ENCODE measurements at places on chromosomes 13 and 19. TPM values are rescaled to one million over a fixed set of nuclear protein-coding genes. Genes with fewer than 3 reads are reported as not detected.

DNA sequence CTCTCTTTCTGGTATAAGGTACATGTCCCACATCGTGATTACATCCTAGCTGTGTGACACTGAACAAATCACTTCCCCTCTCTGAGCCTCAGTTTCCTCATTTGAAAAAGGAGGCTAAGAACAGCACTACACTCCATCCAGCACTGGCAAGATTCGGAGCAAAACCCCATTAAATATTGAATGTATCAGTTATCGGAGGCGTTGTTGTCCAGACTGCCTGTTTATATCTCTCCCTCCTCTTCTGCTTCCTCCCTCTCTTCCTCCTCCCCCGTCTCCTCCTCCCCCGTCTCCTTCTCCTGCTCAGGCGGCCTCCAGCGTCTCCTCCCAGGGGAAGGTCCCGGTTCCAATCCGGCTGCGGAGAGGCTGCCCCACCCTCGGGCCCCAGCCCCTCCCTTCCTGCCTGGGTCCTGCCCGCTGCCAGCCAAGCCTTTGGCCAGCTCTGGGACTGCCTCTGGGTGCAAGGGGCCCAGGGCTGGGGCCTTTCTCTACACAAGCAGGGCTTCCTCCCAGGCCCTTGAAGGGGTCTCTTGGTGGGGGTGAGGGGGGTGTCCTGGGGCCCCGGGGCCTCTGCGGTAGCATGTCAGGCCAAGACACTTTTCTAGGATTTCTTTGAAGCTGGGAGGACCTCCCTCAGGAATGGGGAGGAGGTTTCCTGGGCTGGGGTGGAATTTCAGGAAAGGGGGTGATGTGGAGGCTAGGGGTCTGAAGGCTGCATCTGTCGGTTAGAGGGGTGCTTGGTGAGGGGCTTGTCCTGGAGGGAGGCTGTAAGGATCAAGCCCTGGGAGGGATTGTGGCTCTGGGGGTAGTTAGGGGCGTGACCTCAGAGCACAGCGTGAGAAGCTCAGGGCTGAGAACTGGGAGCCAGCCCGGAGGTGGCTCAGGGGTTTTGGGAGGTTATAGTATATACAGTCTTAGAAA lies 1.9 kb downstream of the RRAS start:
- H3K4me1 ChIP-seq: peaks cover 50% of the 10 kb centered on the region
- no peaks in the 10 kb centered on the region for H3K36me3 ChIP-seq
- H3K27me3 ChIP-seq: no peaks in the 10 kb centered on the region
- DNase-seq: no peak

DNA sequence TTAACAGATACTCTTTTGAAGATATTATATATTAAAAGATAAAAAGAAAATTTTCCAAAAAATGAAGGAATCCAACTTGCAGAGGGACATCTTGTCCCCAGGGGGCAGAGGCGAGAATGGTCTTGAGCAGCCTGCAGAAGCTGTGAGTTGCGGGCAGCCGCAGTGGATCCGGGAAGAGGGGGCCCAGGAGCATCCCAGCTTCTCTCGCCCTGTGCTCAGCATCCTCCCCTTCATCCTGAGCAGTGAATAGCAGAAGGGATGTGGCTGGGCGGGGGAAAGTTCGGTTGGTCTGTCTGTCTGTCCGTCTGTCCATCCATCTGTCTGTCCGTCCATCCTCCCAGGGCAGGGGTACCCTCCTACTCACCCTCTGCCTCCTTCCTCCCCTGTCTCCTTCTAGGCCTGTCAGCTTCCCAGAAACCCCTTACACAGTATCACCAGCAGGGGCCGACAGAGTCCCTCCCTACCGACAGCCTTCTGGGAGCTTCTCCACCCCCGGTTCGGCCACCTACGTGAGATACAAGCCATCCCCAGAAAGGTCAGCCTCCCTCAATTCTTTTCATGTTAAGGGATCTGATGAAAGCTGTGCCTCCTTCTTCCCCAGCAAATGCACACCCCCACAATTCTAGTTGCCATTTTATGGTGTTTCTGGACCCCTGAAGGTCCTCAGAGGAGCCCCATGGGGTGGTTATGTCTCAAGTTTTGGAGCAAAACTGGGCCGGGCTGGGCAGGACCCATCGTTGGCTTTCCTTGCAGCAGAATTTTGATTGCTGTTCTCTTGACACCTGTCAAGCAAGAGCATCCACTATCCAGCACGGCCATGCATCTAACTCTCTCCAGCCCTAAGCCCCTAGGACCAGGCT lies 81.6 kb downstream of the DPF1 start:
- no peak for DNase-seq
- no peak overlapping the region for H3K27ac ChIP-seq
- H3K36me3 ChIP-seq: peaks cover 34% of the 10 kb centered on the region
- no peaks in the 10 kb centered on the region for H3K27me3 ChIP-seq
- no peak overlapping the region for H3K4me3 ChIP-seq
- peaks cover 10% of the 10 kb centered on the region for H3K4me1 ChIP-seq

GRCh38 chr19:50178859-50179537 lies 15.9 kb upstream of the IZUMO2 start:
- no peak for DNase-seq
- H3K36me3 ChIP-seq: peaks cover 5% of the 10 kb centered on the region
- H3K27me3 ChIP-seq: peaks cover 4% of the 10 kb centered on the region
- H3K4me3 ChIP-seq: no peak overlapping the region
- no peak overlapping the region for H3K27ac ChIP-seq
- H3K4me1 ChIP-seq: no peaks in the 10 kb centered on the region

GRCh38 chr19:47581605-47582319 lies 8.8 kb upstream of the ZNF541 start:
- DNase-seq: no peak
- peaks cover 6% of the 10 kb centered on the region for H3K36me3 ChIP-seq
- peaks cover 22% of the 10 kb centered on the region for H3K4me1 ChIP-seq
- H3K27me3 ChIP-seq: peaks cover 66% of the 10 kb centered on the region
- no peak overlapping the region for H3K27ac ChIP-seq
- H3K4me3 ChIP-seq: no peak overlapping the region

DNA sequence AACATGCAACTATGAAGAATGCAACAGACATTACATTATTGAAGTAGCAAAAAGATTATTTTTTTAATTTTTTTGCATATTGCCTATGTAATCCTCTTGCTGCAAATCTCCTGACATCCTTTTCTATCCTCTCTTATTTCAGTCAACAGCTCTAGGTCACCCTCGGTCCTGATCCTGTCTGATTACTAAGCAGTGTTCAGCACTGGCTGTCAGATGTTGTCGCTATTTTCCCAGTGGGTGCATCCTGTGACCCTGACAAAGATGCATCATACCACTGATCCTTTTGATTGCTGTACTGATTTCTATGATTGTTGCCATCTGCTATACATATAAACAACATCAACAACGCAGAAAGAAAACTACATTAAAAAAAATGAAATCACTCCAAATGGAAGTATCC lies 443.7 kb upstream of the PRR20A start:
- H3K27ac ChIP-seq: no peak overlapping the region
- H3K36me3 ChIP-seq: no peaks in the 10 kb centered on the region
- no peaks in the 10 kb centered on the region for H3K27me3 ChIP-seq
- no peak overlapping the region for H3K4me3 ChIP-seq
- H3K4me1 ChIP-seq: no peaks in the 10 kb centered on the region

- no peak for DNase-seq
- H3K4me3 ChIP-seq: no peak overlapping the region
- H3K36me3 ChIP-seq: no peaks in the 10 kb centered on the region
- H3K27ac ChIP-seq: no peak overlapping the region
- H3K4me1 ChIP-seq: no peaks in the 10 kb centered on the region
Measured at GRCh38 chr13:89900104-89900765, 1447.3 kb upstream of the MIR17HG start.

GRCh38 chr13:45055198-45055901 lies 65.0 kb upstream of the GTF2F2 start:
- H3K4me1 ChIP-seq: peaks cover 8% of the 10 kb centered on the region
- H3K27ac ChIP-seq: no peak overlapping the region
- no peak overlapping the region for H3K4me3 ChIP-seq
- no peaks in the 10 kb centered on the region for H3K36me3 ChIP-seq
- DNase-seq: no peak

DNA sequence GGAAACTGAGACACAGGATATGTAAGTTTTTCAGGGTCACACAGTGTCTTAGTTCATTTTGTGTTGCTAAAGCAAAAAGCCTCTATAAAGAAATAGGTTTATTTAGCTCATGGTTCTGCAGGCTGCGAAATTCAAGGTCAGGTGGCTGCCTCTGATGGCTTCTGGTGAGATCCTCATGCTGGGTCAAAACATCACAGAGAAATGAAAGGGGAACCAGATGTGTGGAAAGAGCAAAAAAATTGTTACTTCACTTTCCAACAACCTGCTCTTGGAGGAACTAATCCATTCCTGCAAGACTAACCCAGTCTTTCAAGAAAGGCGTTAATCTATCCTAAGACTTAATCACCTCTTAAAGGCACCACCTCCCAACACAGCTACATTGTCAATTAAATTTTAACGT lies 64.2 kb upstream of the UBL3 start:
- H3K27ac ChIP-seq: no peak overlapping the region
- peaks cover 11% of the 10 kb centered on the region for H3K27me3 ChIP-seq
- no peaks in the 10 kb centered on the region for H3K36me3 ChIP-seq
- no peaks in the 10 kb centered on the region for H3K4me1 ChIP-seq

DNA sequence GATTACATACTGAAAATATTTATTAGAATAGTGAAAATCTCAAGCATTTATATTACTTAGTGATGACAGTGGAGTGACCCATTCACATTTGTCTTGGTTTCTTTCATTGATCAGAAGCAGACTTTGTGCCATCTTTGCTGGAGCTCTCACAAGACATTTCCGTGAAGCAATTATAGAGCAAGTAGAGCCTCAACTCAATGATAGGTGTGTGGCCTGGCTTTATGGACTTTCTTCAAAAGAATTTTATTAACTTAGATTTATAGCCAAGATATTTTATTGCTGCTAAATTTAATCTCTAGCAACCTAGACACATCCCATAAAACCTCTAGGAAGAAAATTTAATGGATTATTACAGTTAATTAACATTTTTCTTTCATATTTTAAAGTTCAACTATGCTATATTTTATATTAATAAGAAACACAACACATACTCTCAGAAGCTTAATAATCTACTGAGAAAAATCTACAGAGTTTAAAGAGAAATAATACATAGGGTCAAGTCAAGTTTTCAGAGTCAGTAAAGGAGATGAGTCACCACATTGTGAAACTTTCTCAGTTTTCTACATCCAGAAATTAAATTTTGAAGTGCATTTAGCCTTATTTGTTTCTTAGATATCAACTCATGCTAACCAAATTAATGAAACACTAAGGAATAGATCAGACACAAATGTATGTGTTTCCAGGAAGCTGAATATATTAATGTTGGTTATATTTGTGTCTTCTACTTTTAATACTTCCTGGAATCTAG lies 160.5 kb downstream of the LACC1 start:
- H3K27ac ChIP-seq: no peak overlapping the region
- H3K4me1 ChIP-seq: no peaks in the 10 kb centered on the region
- no peaks in the 10 kb centered on the region for H3K36me3 ChIP-seq
- no peak overlapping the region for H3K4me3 ChIP-seq

DNA sequence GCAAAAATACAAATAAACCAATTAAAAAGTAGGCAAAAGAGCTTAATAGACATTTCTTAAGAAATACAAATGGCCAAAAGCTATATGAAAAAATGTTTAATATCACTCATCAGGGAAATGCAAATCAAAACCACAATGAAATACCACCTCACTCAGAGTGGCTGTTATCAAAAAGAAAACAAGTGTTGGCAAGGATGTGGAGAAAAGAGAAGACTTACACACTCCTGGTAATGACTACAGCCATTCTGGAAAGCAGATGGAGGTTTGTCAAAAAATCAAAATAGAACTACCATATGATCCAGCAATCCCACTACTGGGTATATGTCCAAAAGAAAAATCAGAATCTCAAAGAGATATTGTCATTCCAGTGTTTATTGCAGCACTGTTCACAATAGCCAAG lies 223.5 kb upstream of the SLC10A2 start:
- H3K36me3 ChIP-seq: no peaks in the 10 kb centered on the region
- no peaks in the 10 kb centered on the region for H3K27me3 ChIP-seq
- DNase-seq: no peak
- no peak overlapping the region for H3K4me3 ChIP-seq
- no peak overlapping the region for H3K27ac ChIP-seq

GRCh38 chr13:96082640-96083039 lies 7.3 kb upstream of the HS6ST3 start:
- H3K27me3 ChIP-seq: peaks cover 30% of the 10 kb centered on the region
- DNase-seq: no peak
- no peak overlapping the region for H3K27ac ChIP-seq
- no peak overlapping the region for H3K4me3 ChIP-seq

- no peak overlapping the region for H3K4me3 ChIP-seq
- peaks cover 11% of the 10 kb centered on the region for H3K36me3 ChIP-seq
- peaks cover 56% of the 10 kb centered on the region for H3K27me3 ChIP-seq
Measured at GRCh38 chr19:18230941-18231734, 4.9 kb upstream of the PDE4C start.

- H3K4me1 ChIP-seq: peaks cover 8% of the 10 kb centered on the region
- H3K27ac ChIP-seq: no peak overlapping the region
- no peaks in the 10 kb centered on the region for H3K36me3 ChIP-seq
Measured at GRCh38 chr19:56071151-56071550, 49.9 kb downstream of the ZNF787 start.

- peaks cover 14% of the 10 kb centered on the region for H3K36me3 ChIP-seq
- peaks cover 33% of the 10 kb centered on the region for H3K27me3 ChIP-seq
- DNase-seq: no peak
Measured at GRCh38 chr19:383040-383439, 25.9 kb downstream of the C2CD4C start.

GRCh38 chr13:112619730-112620631 lies 32.0 kb upstream of the TUBGCP3 start:
- no peaks in the 10 kb centered on the region for H3K36me3 ChIP-seq
- peak; percentile 28 for DNase-seq
- peaks cover 35% of the 10 kb centered on the region for H3K27me3 ChIP-seq
- H3K4me3 ChIP-seq: peak overlapping the region; percentile 6
- H3K4me1 ChIP-seq: peaks cover 4% of the 10 kb centered on the region

GRCh38 chr13:94706101-94706842 lies 6.1 kb downstream of the SOX21 start:
- H3K4me3 ChIP-seq: no peak overlapping the region
- H3K27ac ChIP-seq: no peak overlapping the region
- no peak for DNase-seq
- peaks cover 20% of the 10 kb centered on the region for H3K4me1 ChIP-seq
- H3K36me3 ChIP-seq: peaks cover 13% of the 10 kb centered on the region

ZNF568 gene
- polyA plus RNA-seq: 7.3 TPM

ERICH4 gene
- not detected for polyA plus RNA-seq

MAST3 gene
- polyA plus RNA-seq: 18.5 TPM

ZNF766 gene
- 53.3 TPM for polyA plus RNA-seq

SOX1 gene
- not detected for polyA plus RNA-seq

NCAN gene
- polyA plus RNA-seq: not detected

PRR36 gene
- not detected for polyA plus RNA-seq

TM9SF2 gene
- polyA plus RNA-seq: 66.5 TPM

TMEM145 gene
- polyA plus RNA-seq: not detected

IZUMO4 gene
- polyA plus RNA-seq: 1.2 TPM

DIRAS1 gene
- 1.7 TPM for polyA plus RNA-seq

PSG6 gene
- not detected for polyA plus RNA-seq

JAK3 gene
- 68.7 TPM for polyA plus RNA-seq

ZNF835 gene
- polyA plus RNA-seq: not detected
